WTC11 (cell line): ENCODE measurements at places on chromosomes 13 and 19. TPM values are rescaled to one million over a fixed set of nuclear protein-coding genes. Genes with fewer than 3 reads are reported as not detected.

DNA sequence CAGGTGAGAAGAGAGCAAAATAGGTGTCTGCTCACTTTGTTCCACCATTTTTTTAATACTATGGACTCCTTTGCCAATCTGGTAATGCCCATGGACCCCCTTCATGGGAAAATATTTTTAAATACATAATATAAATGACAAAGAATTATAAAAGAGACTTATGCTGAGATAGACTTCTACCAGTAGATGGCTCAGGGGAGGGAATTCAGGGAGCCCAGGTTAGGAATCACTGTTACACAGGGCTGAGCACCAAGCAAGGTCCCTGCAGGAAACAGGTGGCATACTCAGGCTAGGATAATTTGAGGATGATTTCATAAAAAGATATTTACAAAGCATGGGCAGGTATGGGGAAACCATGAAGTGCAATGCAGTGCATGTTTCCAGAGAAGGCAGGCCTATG, 525.9 kb downstream of the FGF9 start:
- no peaks in the 10 kb centered on the region for H3K27me3 ChIP-seq
- no peak overlapping the region for H3K27ac ChIP-seq
- no peaks in the 10 kb centered on the region for H3K36me3 ChIP-seq
- H3K4me3 ChIP-seq, result no peak overlapping the region
- no peak for DNase-seq

- H3K27me3 ChIP-seq, result no peaks in the 10 kb centered on the region
- no peaks in the 10 kb centered on the region for H3K36me3 ChIP-seq
- H3K4me3 ChIP-seq, result no peak overlapping the region
- DNase-seq, result no peak
- no peak overlapping the region for H3K27ac ChIP-seq
Observed at GRCh38 chr13:75931116-75931515, 295.0 kb downstream of the LMO7 start.

LGALS7B gene
- total RNA-seq, result 1.2 to 3.7 TPM (median 2.7 TPM) in 3 replicates

CYP4F12 gene
- total RNA-seq, result not detected in 3 replicates

PIK3R2 gene
- 51.9 to 56.9 TPM (median 53.8 TPM) in 3 replicates for total RNA-seq
